ENCODE measurements at places on chromosomes 3 and 15.

DNA sequence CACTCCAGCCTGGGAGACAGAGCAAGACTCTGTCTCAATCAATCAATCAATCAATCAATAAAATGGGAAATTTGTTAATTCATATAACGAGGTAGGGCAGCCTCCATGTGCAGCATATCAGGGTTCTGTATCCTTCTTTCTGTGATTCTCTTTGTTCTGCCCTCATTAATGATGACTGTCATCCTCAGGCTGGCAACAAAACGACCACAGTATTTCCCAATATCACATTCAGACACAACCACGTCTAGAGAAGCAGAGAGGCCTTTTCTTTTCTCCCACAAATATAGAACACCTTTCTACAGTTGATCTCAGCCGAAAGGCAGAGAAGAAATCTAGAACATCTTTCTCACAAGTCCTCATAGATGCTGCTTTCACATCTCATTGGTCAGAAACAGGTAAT, 11.2 kb downstream of the CEP19 start:
- DNase-seq = no peak
- no peaks in the 10 kb centered on the region for H3K27me3 ChIP-seq
- H3K27ac ChIP-seq = no peak overlapping the region
- H3K36me3 ChIP-seq = no peaks in the 10 kb centered on the region
- peaks cover 12% of the 10 kb centered on the region for H3K4me1 ChIP-seq

GRCh38 chr3:125375950-125376679, 990 bp upstream of the ZNF148 start:
- H3K4me1 ChIP-seq = peaks cover 30% of the 10 kb centered on the region
- no peak for DNase-seq
- H3K27me3 ChIP-seq = no peaks in the 10 kb centered on the region
- peaks cover 12% of the 10 kb centered on the region for H3K36me3 ChIP-seq
- peak overlapping the region; percentile 92 for H3K27ac ChIP-seq
- H3K4me3 ChIP-seq = peak overlapping the region; percentile 96

GRCh38 chr15:83571820-83572707, 81.9 kb upstream of the ADAMTSL3 start:
- H3K4me3 ChIP-seq = no peak overlapping the region
- H3K27ac ChIP-seq = no peak overlapping the region
- no peaks in the 10 kb centered on the region for H3K4me1 ChIP-seq
- no peaks in the 10 kb centered on the region for H3K36me3 ChIP-seq
- no peaks in the 10 kb centered on the region for H3K27me3 ChIP-seq

DNA sequence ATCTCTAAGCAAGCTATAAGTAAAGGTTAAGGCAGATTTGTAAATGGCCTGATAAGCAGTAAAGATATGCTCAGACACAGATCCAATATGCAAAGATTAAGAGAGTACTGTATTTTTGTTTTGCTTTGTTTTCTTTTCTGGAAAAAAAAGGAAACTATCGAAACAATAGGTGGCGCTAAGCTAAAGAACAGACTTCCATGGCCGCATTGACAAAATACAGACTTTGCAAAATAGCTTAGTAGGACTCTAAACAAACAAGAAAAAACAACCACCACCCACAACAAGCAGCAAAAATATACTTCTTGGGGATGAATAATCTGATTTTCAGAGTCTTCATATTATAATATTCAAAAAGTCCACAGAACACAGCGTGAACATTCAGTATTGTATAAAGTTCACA, 758.4 kb upstream of the ROBO1 start:
- no peak overlapping the region for H3K4me3 ChIP-seq
- no peak for DNase-seq
- H3K27me3 ChIP-seq = no peaks in the 10 kb centered on the region
- H3K36me3 ChIP-seq = no peaks in the 10 kb centered on the region
- H3K27ac ChIP-seq = no peak overlapping the region

GRCh38 chr15:57356178-57356577, 20.1 kb upstream of the CGNL1 start:
- peaks cover 2% of the 10 kb centered on the region for H3K27me3 ChIP-seq
- H3K4me3 ChIP-seq = no peak overlapping the region
- no peaks in the 10 kb centered on the region for H3K4me1 ChIP-seq

Measured in activated B cell treated with CpG ODN at 0.5 μM for 24 hours (primary cell).